GM03348 (cell line): ENCODE measurements at places on chromosomes 2 and 18.

DNA sequence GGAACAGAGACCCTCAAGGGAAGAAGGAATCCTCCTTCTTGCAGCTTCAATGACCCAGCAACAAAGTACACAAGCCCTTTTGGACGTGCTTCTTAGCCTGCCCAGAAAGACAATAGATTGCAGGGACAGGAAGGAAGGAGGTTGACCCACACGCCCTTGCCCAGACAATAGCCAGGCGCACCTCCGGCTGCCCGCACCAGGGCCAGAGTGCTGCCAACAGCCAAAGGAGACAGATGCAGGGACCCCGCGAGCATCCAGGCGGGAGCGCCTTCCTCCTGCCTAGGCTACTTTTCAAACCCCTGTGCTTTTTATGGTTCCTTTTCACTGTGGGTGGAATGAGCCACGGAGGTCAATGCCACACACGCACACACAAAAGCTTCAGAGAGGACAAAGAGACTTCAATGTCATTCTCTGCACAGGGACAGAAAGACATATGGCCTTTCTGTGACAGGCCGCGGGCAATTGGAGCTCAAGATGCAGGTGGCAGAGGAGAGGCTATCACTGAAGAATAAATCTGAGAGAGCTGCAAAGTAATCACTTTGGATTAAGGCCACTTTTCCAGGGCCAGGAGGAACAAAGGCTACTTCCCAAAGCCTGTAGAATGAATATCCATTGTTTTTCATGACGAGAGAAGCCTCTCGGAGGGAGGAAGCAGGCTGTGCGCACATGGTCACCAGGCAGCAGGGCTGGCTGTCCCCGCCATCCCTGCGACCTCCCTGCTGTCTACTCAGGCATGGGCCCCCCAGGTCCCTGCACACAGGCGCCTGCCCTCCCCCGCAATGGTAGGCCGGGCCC lies 300.6 kb downstream of the EIPR1 start:
- DNase-seq = no peak

GRCh38 chr2:54763636-54764291 lies 40.3 kb downstream of the EML6 start:
- no peak for DNase-seq

DNA sequence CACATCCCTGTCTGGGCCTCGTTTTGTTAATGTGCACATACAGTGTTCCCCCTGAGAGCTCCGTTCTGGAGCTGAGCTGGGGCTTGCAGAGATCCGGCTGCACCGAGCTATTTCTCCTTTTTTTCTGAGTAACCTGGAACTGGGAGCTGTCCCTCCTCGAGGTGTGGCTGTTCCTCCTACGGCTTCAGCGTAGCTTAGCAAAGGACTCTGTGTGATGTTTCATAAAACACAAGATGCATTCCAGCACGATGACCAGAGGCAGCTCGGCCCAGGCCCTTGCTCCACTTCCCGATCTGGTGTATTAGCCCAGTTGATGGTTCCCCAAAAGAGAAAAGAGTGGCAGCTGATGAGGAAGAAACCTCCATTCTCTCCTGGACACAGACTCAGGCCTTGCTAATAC lies 103.0 kb downstream of the FAM210A start:
- DNase-seq = no peak

GRCh38 chr2:223887127-223887526 lies 49.7 kb upstream of the AP1S3 start:
- DNase-seq = peak; percentile 13

GRCh38 chr2:41321351-41321750 lies 726.5 kb upstream of the PKDCC start:
- no peak for DNase-seq

GRCh38 chr2:53969285-53969967 lies 1.4 kb downstream of the PSME4 start:
- peak; percentile 56 for DNase-seq

DNA sequence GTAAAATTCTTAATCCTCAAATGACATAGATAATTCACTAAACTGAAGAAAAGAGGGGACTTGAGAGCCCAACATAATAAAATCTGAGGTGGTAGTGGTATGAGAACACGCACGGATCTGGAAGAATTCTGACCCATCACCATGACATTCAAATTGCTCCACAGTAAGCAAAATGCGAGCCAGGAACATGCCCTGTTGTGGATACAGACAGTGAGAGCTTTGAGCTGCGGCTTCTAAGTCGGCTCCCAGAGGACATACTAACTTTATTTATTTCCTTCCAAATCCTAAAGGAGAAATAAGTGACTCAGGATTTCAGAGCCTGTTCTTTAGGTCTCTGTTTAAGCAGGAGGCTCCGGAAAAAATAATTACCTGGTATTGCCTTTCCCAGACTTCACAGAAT lies 143.4 kb upstream of the SMAD7 start:
- DNase-seq = no peak

DNA sequence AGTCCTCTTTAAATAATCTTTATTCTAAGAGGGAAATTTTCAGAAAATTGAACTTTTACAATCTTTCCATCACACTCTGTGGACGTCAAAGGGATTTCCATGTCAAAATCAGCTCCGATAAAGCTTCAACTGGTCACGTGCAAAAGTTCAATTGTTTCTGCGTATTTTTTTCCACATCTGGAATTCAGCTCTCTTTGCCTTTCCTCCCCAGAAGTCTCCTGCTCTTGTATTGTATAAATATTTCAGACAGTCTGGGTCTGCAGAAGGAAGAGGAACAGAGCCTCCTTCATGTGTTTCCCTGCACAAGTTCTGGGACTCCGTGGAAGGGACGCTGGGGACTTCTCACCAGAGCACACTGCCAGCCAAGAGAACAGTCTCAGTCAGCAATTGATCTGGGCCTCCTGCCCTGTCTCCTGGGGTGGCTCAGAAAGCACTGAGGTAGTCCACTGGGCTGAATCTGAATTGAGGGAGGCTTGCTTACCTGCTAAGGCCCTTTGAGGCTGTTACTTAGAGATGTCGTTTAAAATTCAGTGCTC lies 251.5 kb downstream of the TFCP2L1 start:
- no peak for DNase-seq

DNA sequence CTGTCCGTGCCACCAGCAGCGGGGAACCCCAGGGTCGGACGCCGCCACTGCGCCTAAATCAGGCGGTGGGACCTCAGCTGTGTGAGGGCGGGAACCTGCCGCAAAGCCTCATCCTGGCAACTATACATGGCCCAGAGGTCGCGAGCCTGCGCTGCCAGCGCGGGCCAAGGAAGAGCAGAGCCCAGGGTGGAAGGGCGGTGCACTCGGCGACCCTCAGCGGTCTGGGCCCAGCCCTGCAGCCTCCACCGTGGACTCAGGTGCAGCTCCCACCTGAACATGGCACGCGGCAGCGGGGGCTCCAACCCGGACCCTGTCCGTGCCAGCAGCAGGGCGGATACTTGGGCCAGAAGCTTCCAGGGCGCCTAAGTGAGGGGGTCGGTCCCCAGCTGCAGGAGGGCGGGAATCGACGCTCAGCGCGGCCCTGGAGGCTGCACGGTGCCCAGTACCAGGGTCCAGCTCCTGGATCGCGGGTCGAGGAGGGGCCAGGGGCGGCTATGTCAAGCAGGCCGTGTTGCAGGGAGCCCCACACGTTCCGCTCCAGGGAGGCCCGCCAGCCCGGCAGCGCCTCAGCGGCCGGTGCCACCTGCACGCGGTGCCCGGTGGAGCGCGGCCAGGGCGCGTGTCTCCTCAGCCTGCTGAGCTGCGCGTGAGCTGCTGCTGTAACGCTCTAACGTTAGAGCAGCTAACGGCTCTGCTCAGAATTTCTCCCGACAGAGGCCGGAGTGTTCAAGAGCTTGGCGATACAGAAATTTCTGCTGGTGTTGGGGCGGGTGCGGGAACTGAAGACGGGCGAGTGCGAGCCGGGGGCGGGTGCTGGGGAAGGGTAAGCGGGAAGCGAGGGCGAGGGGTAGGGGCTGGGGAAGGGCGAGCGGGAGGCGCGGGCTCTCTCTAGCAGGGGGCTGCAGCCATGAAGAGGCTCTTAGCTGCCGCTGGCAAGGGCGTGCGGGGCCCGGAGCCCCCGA lies at the start of gene ANKRD30B:
Gene ANKRD30B, plus strand, starts transcription at position 660 of the 962 bp plus-strand sequence. Its CDS starts 248 bp downstream, at position 908.
- peak; percentile 2 for DNase-seq

GRCh38 chr2:152376968-152377367 lies 42.0 kb downstream of the FMNL2 start:
- DNase-seq = no peak

DNA sequence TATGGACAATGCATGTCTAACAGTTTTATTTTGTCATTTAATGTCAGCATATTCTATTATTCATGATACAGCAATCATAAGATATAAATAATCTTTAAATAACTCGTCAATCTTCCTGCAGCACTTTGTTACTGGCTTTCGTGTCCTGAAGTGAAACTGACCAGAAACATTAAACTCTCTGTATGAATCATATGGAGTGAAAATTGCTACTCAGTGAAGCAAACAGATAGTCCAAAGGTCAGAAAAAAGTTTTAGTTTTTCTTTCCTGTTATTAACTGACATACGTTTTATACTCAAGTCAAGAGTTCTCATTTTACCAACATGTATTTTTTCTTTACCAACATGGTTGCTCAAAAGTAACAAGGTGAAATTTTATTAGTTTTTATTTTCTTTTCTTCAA lies 106.8 kb upstream of the GALNT5 start:
- no peak for DNase-seq

DNA sequence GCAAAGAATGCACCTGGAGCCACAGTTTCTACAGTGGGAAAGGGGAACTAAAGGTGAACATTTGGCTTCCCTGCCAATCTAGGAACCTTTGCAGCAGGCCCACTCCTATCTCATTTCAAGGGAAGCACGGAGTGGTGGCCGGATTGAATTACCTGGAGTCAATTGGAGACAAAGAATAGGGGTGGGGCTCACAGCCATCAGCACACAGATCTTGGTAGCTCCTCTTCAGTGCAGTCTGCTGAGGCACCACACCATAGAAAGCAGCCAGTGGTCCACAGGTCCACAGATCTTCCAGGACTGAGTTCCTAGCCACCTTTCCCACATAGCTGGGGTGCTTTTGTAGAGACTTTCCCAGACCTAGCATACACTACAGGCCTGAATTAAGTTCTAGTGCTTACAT lies 43.5 kb upstream of the NXPH2 start:
- DNase-seq = no peak

DNA sequence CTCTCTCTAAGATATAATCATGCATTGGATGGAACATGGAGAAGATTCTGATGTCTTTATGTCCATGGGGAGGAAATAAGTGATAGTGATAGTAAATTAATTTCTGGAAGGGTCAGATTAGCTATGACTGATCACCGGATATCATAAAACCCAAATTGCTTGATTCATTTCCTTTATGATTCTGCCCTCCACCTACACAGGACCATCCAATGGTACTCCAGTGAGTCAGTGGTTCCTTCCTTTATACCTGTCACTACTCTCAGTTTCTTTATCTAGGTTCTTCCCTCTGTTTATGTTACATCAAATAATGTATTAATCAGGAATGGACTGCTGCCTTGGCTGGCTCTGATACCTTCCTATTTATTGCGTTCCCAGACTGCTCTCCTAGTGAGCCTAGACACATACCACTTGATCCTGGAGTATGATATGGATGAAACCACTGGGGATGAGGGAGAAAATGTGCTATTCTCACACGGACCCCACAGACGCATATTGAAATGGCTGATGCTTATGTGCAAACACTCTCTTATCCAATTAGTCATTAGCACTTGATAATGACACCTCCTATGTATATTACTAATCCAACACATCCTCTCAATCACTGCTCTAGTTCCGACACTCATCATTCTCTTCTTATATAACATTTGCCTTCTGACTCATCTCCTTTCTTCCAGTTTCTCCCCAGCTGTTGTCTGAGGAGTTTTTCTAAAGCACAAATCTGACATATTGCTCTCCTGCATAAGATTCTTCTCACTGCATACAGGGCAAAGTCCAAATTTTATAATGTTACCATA lies 315.6 kb downstream of the INSIG2 start:
- DNase-seq = peak; percentile 8

DNA sequence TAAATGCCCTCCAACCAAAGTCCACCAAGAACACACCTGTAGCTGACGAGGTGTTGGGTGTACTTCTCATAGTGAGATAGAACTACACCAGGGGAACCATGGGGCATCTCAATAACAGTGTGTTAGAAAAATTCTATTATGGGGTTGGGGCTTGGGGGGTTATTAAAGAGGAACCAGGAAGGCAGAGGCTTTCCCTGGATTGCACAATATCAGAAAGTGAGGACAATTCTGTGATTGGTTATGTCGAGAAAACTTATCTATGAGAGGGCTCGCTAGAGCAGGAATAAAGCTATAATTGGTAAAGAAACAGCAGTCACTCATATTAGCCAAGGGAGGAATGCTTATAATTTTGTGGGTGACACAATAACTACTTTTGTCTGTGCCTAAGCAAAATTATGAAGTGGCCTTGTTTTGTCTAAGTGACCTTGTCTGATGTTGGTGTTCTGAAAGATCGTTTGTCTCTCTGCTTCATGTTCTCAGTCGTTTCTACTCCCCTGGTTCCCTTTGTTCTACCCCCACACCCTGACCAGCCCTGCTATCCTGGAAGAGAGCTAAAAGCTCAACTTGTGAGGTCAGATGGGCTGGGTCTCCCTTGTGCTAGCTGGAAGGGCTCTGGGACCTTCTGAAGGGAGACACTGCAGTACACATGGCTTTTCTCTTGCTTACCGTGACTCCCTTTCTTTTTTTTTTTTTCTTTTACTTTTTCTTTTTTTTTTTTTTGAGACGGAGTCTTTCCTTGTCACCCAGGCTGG lies 21.6 kb upstream of the INO80C start:
- DNase-seq = no peak

- no peak for DNase-seq
Measured at GRCh38 chr2:234130777-234131181, 80.3 kb downstream of the SPP2 start.

GRCh38 chr2:72579591-72580180 lies 246.1 kb downstream of the EXOC6B start:
- peak; percentile 41 for DNase-seq

- no peak for DNase-seq
Measured at GRCh38 chr2:45433363-45433762, 177.7 kb downstream of the SRBD1 start.

DNA sequence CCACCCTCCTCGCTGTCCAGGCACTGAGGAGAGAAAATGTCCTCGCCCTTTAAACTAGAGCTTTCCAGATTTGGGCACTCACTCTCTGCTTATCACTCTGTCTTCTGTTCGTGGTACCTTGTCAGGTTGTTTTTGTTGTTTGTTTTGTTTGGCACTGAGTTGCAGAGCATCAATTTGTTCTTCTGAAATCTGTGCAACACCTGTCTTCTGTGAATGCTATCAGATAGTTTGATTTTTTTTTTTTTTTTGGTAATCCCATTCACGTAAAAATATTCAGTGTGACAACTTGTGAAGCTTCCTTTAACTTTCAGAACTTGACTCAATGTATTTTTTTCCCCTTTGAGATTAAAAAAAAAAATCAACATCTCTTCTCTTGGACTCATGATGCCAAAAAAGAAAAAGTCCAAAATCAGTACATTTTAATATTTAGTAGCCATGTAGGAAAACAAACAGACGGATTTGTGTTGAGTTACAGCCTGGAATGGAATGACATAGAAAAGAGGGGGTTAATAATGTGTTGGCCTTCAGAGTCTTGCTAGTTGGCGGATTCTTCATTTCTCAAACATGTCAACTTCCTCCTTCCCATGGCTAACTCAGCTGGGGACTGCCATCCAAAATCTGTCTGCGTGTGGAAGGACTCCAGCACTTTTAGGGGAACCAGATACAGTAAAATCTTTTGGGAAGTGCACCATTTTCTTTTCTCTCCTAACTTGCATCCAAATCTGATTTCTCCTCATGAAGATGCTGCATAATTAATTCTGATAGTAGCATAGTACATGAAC lies 1.6 kb downstream of the TMEM178A start:
- no peak for DNase-seq

GRCh38 chr2:178114462-178114861 lies 2.2 kb downstream of the RBM45 start:
- DNase-seq = no peak
